ENCODE measurements at places on chromosomes 1 and 21.

- DNase-seq = no peak
These were observed 119.8 kb upstream of the SPAG17 start for GRCh38 chr1:118304722-118305359.

- DNase-seq = peak; percentile 63
These were observed 27.8 kb downstream of the FBXO42 start for GRCh38 chr1:16324456-16324890.

DNA sequence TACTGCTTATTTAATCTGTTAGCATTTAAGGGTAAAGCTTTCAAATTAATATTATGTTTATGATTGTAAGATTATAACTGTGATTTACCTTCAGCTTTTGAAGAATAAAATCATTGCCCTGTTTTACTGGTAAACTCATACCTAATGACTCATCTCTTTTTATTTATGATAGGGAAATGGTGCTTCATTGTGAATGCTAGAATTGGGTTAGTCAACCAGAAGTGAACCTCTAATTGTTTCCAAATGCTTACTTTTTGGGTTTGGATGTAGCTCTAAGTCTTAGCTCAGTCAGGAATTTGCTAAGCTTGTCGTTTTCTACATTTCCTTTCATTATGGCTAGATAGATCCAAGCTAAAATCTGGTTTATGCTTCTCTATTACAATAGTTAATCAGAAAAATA, 59.4 kb downstream of the SLC30A7 start:
- peak; percentile 67 for DNase-seq

- DNase-seq = no peak
These were observed 108.7 kb upstream of the IGSF21 start for GRCh38 chr1:17998889-17999288.

DNA sequence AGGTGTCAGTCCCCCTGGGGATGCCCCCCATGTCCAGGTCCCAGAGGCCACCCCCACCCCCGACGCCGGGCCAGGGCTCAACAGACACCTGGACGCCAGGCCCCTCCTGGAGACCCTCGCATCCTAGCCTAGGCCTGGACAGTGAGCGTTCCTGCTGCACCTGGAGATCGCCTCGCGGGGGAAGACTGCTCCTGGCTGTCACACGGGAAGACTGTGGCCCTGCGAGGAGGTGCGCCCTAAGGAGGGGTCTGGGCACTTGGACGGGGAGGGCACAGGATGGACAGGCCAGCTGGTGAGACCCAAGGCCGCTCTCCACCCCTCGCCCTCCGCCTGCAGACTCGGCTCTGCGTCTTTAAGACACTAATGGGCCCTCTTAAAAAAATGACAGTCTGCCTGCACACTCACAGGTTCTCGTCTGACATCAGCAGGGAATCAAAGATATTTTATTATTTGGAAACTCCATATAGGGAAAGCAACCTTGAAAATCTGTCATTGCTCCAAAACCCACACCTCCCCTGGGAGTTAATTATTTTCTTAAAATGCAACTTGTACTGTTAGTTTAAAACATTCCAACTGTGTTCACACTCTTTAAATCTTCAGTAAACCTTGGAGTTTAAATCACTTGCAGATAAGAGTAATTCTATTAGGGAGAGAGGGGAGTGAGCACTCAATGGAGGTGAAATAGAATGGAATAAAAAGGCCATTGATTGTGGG, 45.6 kb upstream of the ACTRT2 start:
- no peak for DNase-seq

GRCh38 chr1:173669491-173669941, at the start of gene ANKRD45:
TSS of gene ANKRD45 (minus strand) at chr1:173669851. CDS start at chr1:173659418, 10,433 bp downstream.
- DNase-seq = no peak

DNA sequence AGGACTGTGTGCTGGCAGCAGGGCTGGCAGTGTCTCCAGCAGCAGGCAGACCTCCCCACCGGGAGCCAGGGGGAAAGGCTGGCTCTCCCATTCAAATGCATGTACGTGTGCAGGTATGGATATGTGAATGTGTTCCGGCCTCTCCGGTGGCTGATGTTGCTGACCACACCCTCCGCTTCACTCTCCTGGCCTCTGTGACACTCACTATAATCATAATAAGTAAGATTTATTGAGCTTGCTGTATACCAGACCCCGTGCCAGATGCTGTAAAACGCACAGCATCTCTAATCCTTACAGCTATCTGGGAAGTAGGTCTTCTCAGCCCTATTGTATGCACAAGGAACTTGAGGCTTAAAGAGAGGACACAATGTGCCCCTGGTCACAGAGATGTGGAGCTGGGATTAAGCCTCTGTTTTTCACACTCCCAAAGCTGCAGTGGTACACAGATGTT, 20.5 kb upstream of the ARTN start:
- no peak for DNase-seq

GRCh38 chr21:43733060-43733459, 14.1 kb downstream of the PDXK start:
- no peak for DNase-seq

GRCh38 chr1:209633335-209633997, 18.8 kb downstream of the LAMB3 start:
- DNase-seq = no peak

Data from amniotic stem cell (primary cell).